Activated CD8-positive, alpha-beta memory T cell treated with anti-CD3 and anti-CD28 coated beads for 48 hours (primary cell): ENCODE measurements at places on chromosomes 7 and 10.
A peak's percentile ranks its signal among the peaks of the same experiment; 100 is the strongest.

DNA sequence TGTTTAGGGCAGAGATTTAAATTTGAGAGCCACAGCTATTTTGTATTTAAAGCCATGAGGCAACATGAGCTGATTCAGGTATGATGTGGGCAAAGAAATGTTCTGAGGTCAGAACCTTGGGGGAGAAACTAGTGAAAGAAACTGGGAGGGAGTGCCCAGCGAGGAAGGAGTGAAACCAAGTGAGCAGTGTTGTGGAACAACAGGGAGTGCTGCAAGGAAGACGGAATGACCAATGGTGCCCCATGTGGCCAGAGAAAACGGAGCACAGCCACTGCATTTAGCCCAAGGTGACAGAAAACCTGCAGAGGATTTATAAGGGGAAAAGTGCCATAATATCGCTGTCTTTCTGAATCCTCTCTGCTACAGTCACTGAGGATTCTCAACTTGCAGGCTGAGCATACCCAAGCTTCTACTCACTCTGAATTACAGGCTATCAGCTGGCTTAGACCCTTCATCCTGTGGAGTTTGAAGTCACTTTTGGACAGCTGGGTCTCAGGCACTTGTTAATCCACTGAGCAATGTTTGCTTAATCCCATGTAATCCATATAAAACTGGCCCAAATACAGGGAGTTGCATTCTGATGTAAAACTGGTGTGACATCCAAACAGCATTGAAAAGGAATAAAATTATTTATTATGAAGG is 777.3 kb downstream of the CCSER2 start:
- DNase-seq: no peak

GRCh38 chr10:110893559-110894179 is 21.9 kb downstream of the PDCD4 start:
- no peak for DNase-seq

DNA sequence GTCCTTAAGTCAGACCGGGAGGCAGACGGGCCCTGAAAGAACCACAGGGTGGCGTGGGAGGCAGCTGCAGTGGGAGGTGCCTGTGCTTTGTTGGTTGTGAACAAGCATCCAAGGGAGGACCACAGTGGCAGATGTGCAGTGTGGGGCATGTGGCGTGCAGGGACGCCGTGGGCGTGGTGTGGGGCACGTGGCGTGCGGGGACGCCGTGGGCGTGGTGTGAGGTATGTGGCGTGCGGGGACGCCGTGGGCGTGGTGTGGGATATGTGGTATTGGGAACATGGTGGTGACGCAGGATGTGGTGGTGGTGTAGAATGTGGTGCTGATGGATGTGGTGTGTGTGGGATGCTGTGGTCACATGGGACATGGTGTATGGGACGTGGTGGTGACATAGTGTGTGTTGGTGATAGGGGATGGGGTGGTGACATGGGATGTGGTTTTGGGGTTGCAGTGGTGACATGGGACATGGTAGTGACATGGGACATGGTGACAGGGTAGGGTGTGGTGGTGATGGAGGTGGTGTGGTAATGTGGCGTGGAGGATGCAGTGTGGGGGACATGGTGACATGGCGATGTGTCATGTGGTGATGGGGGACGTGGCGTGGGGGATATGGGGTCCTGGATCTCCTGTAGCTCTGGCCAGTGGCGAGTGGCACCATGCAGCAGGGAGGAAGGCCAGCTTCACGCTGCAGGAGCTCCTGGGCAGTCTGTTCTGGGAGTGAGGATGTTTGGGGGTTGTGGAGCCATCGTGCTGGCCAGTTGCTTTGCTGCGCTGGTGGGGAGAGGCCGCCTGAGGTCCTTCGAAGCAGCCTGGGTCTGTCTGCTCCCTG is 78.8 kb downstream of the INPP5A start:
- peak; percentile 55 for DNase-seq

DNA sequence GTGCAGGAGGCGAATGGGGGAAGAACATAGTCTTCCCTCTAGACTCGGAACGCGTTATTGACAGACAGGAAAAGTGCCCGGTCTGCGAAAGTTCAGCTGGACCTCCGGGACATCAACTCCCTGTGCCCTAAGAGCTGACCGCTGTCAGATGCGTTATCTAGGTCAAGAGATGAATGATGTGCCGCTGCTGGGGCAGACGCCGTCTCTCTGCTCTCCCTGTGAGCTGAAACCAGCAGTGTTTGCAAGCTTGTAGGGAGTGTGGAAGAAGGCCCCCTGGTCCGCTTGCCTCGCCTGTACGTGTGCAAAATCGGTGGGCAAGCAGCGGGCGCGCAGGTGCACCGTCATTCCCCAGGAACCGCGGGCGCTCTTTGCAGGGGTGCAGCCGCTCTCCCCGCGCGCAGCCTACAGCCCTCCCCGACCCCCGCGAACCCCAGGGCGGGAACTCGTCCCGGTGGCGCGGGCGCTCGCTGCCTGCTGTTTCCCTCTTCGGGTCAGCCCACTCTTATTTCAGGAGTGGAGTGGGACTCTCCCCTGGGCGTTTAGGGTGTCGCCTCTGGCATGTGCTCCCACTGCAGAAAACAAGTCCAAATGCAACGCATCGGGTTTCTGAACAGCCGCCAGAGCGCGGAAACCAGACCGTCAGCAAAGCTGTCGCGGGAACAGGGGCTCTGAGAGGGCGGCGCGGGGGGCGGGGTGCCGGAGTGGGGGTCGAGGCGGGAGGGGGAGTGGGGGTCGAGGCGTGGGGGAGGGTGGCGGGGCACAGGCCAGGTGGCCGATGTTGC is 1.8 kb upstream of the PFKFB3 start:
- peak; percentile 42 for DNase-seq

DNA sequence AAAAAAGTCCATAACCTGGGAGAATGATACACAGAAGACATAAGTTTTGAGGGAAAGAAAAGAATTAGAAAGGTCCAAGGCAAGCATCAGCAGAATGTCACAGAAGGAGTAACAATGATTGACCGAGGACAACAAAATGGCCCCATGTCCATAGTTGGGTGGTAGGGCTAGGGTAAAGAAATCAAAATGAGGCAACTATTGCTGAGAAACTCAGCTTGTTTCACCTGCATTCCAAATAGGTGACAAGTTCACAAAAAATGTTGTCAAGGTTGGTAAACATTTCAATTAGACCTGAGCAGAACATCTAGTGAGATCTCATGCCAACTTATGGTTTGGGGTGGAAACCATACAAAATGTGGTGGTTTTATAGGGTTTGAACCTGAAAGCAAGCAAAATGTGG is 22.8 kb upstream of the DLX6 start:
- no peak for DNase-seq

DNA sequence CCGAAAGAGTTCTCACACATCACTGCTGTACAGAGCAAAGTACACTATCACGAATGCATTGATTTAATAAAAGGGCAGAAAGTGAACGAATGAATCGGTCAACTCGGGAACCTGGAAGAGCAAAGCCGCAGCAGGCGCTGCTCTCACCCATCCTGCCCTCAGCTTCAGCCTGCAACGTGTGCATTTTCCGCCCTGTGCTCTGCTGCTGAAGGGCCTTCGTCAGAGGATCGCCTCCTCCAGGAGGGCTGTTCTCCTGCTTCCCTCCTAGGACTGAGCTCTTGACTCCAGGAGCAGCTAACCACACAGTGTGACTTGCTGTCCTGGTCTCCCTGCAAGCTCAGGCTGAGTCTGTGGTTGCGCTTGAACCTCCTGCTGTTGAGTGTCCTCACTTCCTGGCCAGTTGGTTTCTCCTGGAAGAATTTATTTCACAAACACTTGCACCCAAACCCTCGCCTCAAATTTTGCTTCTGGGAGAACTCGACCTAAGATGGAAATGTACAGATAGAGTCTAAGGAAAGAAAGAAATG is 473.0 kb upstream of the KLF6 start:
- DNase-seq: no peak

DNA sequence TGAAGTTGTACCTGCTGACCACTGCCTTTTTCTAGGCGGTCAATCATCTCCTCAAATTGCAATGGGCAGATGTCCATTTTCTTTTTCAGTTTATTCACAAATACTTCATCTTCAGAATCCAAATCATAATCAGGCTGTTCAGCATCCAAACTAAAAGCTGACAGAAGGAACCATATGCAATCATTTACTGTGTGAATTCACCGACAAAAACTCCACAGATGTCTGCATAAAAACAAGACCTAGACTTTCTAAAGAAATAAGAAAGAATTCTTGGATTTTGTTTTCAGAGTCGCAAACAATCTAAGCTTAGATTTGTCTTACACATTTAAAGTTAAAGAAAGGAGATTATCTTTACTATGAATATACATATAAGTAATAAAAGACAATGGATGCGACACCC is 53.4 kb downstream of the EPC1 start:
- no peak for DNase-seq

- DNase-seq: no peak
These were observed 6.5 kb downstream of the AHR start for GRCh38 chr7:17304926-17305325.

DNA sequence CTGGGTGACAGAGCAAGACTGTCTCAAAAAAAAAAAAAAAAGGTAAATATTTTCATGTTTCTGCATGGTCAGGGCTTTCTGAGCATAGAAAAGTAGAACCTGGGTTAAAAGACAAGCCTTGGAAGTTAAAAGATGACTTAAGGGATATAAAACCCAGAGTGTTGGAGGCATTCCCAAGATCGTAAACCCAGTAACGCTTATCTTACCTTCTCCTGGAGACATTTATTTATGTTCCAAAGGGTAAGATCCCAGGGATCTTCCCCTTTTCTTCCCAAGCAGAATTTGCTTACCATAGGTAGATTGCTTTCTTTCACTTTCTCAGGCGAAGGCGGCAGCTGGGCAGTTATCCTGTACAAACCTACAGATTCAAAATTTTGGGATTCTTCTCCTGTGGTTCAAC is 22.2 kb downstream of the SUGCT start:
- DNase-seq: no peak

GRCh38 chr10:73910764-73911552 is at the start of gene PLAU:
Gene PLAU (plus strand): TSS chr10:73911132. CDS start chr10:73911556, 424 bp downstream.
- no peak for DNase-seq

GRCh38 chr7:75630549-75630948 is 108.2 kb downstream of the HIP1 start:
- no peak for DNase-seq

- no peak for DNase-seq
These were observed 268.0 kb downstream of the HTR7 start for GRCh38 chr10:90589825-90590224.

DNA sequence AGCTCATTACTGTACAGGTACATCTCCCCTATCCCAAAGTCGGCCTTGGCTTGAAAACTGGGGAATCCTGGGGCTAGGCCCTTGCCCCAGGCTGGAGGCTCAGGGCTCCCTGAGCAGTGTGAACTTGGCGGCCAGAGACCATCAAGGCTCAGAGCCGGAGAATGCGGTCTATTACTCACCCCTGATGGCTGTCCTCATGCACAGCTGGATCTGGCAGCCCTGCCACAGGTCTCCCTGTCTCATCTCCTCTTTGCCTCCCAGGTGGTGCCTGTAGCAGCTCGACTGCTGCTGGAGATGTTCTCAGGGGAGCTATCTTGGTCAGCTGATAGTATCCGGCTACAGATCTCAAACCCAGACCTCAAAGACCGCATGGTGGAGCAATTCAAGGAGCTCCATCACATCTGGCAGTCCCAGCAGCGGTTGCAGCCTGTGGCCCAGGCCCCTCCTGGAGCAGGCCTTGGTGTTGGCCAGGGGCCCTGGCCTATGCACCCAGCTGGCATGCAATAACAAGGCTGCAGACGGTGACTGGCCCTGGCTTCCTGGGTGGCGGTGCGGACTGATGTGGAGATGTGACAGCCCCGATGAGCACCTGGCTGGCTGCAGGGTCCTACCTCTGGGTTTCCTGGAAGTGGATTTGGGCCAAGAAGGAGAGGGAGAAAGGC is 10.7 kb downstream of the IRF5 start:
- no peak for DNase-seq

DNA sequence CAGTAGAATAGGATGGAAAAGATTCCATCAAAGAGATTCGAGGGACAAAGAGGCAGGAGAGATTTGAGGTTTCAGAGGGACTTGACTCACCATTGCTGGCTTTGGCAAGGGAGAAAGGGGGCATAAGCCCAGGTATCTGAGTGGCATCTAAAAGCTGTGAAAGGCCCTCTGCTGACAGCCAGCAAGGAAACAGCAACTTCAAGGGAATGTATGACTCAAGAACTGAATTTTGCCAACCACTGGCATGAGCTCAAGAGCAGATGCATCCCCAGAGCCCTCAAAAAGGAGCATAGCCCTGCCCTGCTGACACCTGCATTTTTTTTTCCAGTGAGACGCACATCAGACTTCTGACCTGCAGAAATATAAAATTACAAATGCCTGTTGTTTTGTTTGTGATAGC is 19.6 kb upstream of the ADAM12 start:
- DNase-seq: no peak

DNA sequence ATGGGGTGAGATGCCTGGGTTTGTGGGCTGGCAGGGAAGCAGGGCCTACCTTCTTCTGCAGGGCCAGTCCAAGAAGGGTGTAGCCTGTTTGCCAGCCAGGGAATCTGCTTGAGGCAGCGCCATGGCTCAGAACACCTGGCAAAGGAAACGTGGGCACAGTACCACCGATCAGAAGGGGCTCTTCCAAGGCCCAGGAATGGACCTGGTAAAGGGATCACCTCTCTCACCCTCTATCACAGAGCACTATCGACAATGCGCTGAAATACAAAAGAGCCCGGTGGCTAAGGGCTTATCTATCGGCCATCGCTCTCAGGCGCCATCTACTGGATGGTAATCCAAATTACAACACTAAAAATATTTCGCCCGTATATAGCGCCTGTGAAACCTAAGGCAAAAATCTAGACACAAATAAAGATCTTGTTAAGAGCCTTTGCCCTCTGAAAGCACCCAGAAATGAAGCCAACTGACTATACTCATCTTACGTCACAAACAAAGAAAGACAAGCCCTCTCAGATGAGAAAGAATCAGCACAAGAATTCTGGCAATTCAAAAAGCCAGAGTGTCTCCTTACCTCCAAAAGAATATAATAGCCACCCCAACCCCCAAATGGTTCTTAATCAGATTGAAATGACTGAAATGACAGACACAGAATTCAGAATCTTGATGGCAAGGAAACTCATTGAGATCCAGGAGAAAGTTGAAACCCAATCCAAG is 217.8 kb upstream of the HPS1 start:
- peak; percentile 11 for DNase-seq

DNA sequence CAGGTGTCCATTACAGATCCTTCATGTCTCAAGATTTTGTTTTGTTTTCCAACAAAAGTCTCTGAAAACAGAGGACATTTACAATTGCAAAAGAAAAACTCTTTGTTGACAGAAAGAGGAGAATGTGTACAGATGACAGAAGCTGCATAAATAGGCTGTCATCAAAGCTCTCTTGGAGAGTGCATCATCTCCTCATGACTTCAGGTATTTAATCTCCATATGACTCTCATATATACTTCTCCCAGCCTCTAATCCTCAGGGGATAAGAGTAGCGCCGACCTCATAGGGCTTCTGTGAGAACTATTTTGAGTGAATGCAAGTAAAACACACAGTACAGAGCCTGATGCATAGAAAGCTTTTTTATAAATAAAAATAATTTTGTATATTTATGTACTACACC is 48.1 kb upstream of the SEPTIN7 start:
- no peak for DNase-seq

- DNase-seq: no peak
These were observed 232.4 kb upstream of the KLF14 start for GRCh38 chr7:130966246-130967009.

DNA sequence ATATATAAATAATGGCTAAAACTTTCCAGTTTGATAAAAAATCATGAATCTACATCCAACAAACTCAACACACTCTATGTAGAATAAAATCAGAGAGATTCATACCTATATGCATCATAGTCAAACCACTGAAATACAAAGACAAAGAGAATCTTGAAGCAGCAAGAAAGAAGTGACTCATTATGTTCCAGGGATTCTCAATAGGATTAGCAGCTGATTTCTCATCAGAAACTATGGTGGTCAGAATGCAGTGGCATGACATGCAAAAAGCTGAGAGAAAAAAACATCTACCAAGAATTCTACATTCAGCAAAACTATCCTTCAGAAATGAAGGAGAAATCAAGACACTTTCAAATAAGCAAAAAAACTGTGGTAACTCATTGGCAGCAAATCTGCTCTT is 187.4 kb downstream of the RNLS start:
- DNase-seq: no peak
